ENCODE measurements at places on chromosomes 12 and 14.

GRCh38 chr12:43097471-43097870 is 454.5 kb downstream of the ADAMTS20 start:
- DNase-seq = no peak

- DNase-seq = no peak
These were observed 104.0 kb downstream of the GCH1 start for GRCh38 chr14:54798465-54799124.

DNA sequence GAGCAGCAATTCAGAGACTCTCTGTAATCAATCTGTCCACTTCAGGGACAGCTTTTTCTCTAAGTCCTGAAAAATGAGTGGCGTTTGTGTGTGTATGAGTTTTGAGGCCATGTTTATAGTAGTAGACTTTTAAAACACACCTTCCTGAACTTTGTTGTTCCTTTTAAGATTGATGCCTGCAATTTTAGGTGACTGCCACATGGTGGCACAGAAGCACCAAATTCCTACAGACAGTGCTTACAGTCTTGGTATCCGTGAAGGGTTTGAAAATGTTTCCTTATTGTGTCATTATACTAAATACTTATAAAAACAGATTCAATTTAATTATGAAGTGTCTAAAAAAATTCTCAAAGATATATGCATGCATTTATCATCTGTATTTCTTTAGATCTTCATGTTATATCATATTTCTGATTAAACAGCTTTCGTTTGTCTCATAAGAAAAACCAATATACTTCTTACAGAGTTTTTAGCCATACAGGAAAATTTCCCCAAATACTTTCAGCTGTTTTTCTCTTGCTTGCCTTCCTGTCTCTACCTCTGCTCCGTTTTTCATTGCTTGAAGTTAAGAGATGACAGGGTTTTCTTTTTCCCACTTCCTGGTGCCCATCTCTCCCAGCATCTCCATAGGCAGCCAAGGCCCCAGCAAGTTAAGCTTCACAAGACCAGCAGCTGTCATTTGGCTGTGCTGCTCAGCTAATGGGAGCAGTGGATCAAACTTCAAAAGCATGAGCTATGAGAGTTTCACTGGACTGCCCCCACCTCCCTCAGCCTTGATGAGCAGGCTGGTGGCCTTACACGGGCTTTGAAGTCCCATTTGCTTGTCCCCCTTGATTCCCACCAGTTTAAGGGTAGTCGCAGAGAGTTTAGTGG is 259.6 kb downstream of the AKAP6 start:
- no peak for DNase-seq

DNA sequence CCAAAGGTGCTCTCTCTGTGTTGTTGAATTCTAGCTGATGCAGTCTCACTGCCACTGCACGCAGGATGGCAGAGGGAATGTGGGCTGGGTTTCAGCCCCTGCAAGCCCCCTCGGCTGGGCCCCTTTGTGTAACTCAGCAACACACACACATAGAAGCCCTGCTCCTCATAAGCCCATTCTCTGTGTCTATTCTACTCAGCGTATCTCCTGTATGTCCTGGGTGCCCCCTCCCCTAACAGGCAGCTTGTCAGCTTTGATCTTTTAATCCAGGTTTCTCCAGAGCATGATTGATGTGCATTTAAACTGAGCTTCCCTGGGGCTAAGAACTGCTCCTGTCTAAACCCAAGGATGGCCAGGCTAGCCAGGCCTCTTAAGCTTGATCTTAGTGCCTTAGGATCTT is 43.0 kb downstream of the SRRM4 start:
- DNase-seq = no peak

- no peak for DNase-seq
These were observed 505.6 kb downstream of the TRHDE start for GRCh38 chr12:72777806-72778205.

DNA sequence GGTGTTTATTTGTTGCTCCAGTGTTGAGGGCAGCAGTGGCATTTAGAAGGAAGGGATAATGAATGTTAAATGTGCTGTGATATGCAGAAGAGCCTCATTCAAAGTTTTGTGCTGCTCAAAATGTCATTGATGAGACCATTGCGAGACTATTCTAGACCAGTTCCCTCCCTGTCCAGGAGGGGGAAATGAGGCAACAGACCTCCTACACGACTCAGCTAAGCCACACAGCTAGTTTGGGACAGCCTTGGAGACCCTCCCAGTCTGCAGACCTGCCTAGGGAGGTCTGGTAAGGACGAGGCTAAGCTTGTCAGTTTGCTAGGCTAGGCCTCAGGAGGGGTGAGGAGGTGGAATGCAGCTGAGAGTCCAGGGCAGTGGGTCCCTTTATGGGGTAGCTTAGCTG is 116.0 kb downstream of the NRXN3 start:
- DNase-seq = no peak

DNA sequence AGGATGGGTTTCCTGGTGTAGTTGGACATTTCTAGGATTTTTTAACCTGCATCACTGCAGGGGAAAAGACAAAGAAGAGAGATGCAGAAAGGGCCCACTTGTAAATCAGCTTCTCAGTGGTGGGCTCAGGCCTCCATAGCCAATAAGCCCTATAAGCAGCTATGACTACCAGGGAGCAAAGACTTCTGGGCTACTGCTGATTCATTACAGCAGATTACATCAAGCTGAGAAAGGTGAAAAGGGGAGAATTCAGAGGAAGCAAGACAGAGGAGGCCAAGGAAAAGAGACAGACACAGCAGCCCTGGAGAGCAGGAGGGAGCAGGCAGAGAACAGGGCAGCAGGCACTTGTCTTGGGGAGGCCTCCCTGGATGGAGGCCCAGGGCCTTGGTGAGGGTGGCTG is 95.2 kb downstream of the KCNA5 start:
- no peak for DNase-seq

DNA sequence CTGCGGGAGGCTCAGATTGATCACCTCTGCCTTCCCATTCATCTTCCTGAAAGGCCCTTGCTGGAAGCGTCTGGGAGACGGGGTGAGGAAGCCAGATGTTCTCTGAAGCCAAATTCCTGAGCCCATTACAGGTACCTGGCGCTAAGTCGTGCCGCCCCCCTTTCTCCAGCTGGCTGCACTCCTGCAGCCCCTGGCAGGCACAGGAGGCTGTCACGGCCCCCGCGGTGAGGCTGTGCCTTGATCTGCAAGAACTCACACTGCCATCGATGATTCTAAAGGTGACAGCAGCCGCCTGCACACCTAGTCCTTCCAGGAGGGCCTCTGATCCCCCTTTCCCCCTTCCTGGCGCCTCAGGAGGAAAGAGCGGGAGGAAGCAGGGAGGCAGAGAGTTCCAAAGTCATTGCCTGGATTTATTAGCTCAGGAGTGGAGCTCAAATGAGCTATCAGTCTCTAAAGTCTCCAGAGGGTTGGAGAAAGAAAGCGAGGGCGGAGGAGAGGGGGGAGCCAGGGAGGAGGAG is 106.9 kb downstream of the RFLNA start:
- no peak for DNase-seq

DNA sequence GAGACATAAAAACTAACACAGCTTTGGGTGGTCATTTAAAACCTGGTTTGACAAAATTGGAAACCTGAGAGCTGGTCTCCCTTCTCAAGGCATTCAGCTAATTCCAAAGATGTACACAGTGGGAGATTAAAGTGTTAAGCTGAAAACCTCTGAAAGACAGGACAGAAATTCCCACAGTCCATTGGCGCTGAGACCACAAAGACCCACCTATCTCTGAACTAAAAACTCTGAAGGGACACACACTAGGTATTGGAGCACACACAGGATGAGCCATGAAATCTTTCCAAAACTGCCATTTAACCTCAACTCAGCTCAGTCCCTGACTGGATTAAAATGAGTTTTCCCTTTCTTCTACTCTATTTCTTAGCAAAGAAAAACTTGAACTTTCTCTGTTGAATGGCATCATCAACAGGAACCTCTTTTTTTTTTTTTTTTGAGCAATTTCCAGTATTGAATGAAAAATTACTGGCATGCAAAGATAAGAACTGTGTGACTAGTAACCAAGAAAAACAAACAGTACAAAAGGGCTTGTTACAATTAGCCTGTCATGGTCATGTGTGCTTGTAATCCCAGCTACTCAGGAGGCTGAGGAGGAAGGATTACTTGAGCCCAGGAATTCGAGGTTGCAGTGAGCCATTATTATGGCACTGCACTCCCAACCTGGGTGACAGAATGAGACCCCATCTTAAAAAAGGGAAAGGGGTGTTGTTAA is 82.4 kb downstream of the IPO8 start:
- no peak for DNase-seq

- DNase-seq = no peak
These were observed 216.2 kb downstream of the APAF1 start for GRCh38 chr12:98861251-98861650.

- no peak for DNase-seq
These were observed 91.1 kb upstream of the FUT8 start for GRCh38 chr14:65321370-65321875.

GRCh38 chr12:71896205-71896882 is 42.3 kb upstream of the TPH2 start:
- no peak for DNase-seq

GRCh38 chr14:88552876-88553275 is 1.9 kb downstream of the PTPN21 start:
- DNase-seq = no peak

DNA sequence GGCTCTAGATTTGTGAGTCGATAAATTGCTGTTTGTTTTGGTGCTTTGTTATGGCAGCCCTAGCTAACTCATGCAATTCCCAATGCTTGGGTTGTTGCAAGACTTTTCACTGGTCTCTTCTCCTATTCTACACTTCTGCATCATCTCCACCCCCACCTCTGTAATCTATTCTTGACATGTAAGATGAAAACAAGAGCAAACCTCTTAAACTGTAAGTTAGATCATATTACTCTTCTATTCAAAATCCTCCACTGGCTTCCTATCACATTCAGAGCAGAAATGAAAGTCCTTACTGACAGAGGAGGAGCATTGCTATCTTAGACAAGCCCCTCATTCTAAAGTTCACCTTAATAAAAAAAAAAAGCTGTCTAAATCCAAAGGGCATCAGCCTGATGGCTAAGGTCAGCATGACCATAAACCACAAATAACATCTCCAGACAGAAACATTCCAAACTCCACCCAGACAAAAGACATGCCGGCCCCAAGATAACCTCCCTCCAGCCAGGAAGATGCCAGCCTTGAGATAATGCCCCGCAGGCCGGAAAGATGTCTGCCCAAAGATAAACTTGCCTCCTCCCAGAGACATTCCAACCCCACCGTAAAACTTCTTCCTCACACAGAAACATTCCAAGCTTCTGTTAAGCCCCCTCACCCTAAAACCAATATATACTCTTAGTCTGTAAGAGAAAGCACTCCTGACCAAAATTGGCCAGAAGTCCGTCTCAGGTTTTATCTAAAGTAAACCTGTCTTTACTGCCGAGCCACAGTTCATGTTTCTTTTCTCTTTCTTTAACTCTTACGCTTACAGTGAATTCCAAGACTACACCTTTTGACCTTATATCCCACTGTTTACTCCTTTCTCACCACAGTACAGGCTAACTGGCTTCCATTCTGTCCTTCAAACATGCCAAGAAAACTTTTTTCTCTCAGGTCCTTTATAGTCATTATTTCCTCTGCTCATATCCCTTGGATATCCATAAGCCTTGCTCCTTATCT is 308.9 kb downstream of the KCNH5 start:
- DNase-seq = no peak

DNA sequence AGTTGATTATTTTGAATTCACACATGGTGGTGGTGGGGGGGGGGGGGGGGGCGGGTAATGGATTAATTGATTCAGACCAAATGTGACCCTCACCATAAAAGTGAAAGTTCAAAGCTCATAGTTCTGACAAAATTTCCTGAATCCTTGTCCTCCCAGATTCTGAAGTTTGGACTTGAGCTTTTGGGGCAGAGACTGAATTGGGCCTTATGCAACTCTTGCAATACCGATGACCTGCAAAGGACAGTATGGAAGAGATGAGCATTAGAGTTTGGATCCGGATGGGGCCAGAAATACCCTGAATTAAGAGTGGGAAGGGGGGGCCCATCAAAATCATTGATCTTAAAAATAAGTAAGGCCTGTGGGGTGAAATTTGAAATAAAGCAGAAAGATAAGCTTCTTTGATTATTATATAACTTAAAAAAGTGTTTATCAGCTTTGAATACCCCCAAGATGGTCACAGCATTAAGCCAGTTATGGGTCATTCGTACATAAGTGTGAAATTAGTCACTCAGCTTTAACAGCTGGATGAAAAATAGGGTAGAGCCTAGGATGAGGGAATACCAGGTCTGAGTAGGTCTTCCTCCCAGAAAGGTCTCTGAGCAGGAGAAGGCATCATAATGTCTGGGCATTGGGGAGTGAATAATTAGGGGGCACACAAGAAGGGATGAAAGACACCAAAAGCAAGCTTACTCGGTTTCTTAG is 2.1 kb upstream of the PYGL start:
- no peak for DNase-seq

- no peak for DNase-seq
These were observed 1.7 kb downstream of the HAL start for GRCh38 chr12:95994476-95994875.

DNA sequence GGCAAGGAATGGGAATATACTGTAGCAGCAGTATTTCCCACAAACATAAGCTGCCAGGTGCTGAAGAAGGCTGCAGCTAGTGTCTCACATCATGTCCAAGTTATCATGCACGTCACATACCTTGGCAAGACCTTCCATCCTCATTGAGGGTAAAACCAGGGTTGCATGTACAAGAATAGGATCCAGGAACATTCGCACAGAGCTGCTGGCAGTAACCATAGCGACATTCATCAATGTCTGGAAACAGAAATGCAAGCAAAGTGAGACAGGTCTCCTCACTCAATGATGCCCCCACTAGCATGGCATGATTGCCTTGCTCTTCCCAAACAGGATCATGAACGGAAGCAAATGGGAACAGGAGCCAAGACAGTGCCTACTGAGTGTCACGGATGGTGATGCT is 23.8 kb upstream of the TC2N start:
- no peak for DNase-seq

DNA sequence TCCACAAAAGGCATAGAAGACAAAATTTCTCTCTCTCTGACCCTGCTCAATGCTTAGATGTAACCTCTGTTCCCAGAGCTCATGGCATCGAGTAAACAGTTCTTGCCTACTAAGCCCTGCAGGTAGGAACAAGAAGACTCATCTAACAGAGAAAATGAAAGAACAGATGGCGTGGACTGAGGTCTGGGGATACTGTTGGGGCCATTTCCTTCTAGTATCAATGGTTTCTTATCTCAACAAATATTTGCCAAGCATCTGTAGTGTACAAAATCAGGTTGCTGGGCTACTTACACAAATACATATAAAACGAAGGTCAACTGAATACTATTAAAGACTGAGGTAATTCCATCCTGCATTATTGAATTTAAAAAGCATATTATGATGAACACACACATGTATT is 93.3 kb downstream of the RIMBP2 start:
- no peak for DNase-seq

DNA sequence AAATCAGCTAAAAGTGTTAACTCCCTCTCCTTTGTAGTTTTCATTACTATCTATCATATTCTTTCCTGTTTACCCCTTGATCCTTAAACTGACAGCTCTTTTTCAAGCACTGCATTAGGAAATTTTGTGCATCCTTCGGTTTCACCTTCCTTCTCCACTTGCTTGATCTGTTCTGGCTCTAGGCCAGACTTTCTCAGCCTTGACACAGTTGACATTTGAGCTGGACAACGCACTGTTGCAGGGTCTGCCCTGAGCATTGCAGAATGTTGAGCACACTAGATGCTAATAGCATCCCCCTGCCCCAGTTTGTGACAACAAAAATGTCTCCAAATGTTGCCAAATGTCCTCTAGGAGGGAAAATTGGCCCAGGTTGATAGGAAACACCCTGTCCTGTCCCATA is 75.4 kb upstream of the KCNJ8 start:
- no peak for DNase-seq

- no peak for DNase-seq
These were observed 163.1 kb upstream of the TMPO start for GRCh38 chr12:98352218-98352811.
